ENCODE measurements at places on chromosomes 11 and 22.

DNA sequence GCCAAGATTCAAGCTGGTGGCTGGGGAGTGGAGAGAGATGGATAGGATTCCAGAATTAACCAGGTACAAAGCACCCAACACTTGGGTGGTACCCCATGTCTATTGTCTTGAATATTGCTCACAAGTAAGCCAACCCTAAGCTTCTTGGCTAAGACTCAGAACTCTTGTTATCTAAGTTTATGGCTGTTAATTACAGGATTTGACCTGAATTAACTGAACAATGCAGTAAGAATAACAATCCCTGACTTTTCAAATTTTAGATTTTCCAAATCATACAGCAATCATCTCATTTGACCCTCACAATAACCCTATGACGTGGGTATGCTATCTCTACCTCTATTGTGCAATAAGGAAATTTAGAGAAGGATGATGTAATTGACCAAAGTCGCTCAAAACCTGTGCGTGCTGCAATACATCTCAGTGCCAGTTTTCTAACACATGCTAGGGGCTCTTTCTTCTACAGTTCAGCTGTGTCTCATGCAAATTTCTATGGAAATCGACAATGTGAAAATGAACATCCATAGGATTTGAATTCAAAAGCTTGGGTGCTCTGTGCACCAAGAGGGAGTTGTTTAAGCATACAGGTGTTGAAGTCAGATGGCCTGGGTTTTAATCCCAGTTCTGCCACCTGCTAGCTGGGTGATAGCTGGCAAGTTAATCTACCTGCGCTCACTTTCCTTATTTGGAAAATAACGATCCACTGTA, 40.1 kb upstream of the APLNR start:
- no peak for DNase-seq

DNA sequence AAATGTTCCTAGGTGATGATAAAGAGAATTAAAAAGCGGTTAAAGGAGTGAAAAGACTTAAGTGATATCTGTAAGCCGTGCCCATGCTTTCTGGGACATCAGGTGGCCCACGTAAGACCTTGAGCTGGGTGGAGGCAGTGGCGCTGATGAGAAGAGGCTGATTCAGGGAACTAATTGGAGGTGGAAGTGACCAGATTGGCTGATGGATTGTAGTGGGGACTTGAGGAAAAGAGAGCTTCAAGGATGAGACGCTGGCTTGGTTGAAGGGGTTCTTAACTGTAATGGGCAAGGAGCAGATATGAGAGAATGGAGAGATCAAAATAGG, 69.1 kb upstream of the EP300 start:
- DNase-seq = no peak

DNA sequence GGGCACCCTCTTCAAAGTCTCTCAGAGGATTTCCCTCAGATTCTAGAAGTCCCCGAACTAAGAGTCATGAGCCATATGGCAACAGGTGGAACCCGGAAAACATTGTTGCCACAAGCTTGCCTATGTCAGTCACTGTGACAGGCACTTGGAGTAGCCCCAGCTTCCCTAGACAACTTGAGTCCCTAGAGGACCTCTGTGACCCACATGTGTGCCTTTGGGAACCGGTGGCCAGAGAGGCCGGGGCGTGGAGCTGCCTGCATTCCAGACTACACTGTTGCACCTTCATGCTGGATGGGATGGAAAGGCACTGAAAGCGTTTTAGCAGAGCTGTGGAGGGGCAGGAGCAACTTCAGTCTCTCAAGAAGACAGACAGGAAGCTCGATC, 12.1 kb downstream of the SLC37A2 start:
- DNase-seq = no peak

GRCh38 chr22:40156001-40156516, 21.7 kb upstream of the TNRC6B start:
- no peak for DNase-seq

GRCh38 chr11:116590844-116591570, 181.8 kb downstream of the BUD13 start:
- DNase-seq = no peak

GRCh38 chr22:30435674-30436126, 10.1 kb downstream of the MTFP1 start:
- DNase-seq = peak; percentile 23

DNA sequence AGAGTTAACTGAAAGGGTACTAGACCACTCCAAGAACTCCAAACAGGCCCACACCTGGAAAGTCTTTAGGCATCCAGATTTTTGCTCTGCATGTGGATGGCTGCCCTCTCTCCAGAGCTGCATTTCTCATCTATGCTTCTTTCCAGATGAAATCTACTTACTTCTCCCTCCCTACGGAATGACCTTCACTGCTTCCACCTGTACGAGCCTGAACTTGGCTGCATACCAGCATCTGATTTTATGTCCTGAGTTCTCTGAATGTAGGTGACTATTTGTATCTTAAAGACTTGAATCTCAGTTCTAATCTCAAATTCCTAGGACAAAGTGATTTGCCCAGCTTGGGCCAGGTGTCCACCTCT, 13.3 kb downstream of the CELF1 start:
- no peak for DNase-seq

GRCh38 chr11:62556108-62556874, 9.7 kb upstream of the AHNAK start:
- no peak for DNase-seq

DNA sequence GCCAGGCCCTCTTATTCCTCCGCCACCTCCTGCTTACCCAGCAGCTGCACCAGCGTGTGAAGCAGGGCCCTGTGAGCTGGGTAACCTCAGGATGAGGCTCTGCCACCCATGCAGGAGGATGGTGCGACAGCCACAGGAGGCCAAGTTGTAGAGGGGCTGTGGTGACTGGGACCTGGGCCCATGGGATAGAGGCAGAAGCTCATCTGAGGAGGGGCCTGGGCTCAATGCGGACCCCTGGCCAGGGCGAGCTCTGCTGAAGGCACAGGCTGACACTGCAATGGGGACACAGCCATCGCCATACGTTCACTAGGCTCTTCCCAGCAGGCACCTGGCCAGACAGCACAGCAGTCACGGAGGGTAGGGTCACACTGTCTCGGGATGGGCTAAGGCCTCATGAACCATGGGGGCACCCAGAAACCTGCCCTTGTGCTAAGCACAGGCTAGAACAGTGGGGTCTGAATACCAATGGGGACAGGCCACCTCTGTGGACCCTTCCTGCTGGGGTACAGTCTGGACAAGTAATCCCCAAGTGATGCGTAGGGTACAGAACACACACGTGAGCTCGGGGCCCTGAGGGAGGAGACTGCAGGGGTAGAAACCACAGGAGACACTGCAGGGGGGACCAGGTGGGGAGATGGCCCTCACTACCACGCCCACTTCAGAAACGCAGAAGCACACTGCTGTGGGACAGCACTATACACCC, 35.3 kb downstream of the GNB1L start:
- DNase-seq = no peak

DNA sequence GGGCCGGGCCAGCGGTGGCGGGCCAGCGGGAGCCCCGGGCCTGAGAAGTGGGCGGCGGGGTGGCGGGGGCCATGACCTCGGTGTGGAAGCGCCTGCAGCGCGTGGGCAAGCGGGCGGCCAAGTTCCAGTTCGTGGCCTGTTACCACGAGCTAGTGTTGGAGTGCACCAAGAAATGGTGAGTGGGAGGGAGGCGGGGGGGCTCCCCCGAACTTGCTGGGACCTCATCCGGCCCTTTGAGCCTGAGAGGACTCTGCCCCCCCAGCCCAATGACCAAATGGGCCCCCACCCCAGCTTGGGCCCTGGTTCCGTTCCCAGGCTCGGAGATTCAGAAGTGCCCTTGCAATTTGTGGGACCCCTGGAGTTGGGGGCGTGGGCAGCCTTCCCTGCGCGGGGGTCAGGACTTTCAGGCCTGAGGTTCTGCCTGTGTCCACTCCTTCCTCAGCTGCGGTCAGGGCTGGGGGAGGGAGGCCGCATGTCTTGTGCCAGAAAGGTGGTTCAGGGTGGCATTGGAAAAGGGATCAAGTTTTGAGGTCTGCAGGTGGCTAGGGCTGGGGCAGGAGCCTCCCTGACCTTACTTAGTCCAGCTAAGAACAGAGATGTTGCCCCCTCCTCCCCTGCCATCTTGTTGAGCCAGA, 496 bp downstream of the EHBP1L1 start:
- no peak for DNase-seq

- DNase-seq = no peak
Observed at GRCh38 chr22:21837248-21837979, 30.0 kb downstream of the MAPK1 start.

- DNase-seq = no peak
Observed at GRCh38 chr11:118339281-118339961, 3.1 kb downstream of the CD3D start.

DNA sequence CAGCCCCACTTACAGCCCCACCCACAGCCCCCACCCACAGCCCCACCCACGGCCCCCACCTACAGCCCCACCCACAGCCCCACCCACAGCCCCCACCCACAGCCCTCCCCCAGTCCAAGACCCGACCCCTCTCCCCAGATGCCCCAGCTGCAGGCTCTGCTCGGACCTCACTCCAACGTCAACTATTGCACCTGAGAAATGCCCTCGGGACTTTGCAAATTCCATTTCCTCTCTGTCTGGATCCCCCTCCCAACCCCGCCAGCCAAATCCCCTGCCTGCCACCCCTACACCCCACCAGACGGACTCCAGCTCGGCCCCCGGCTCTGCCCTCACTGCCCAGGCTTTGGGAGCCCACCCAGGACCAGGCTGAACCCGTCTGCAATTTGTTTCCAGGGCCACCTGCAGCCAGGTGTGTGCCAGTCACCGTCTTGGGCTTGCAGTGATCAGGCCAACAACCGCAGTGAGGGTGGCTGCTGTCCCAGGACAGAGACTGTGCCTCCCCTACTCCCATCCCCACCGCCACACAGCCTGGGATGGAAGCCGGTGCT, 662.8 kb downstream of the BRD1 start:
- no peak for DNase-seq

- DNase-seq = no peak
Observed at GRCh38 chr11:45289369-45289768, 3.2 kb upstream of the SYT13 start.

- DNase-seq = no peak
Observed at GRCh38 chr22:19663286-19663815, 51.0 kb upstream of the SEPTIN5 start.

DNA sequence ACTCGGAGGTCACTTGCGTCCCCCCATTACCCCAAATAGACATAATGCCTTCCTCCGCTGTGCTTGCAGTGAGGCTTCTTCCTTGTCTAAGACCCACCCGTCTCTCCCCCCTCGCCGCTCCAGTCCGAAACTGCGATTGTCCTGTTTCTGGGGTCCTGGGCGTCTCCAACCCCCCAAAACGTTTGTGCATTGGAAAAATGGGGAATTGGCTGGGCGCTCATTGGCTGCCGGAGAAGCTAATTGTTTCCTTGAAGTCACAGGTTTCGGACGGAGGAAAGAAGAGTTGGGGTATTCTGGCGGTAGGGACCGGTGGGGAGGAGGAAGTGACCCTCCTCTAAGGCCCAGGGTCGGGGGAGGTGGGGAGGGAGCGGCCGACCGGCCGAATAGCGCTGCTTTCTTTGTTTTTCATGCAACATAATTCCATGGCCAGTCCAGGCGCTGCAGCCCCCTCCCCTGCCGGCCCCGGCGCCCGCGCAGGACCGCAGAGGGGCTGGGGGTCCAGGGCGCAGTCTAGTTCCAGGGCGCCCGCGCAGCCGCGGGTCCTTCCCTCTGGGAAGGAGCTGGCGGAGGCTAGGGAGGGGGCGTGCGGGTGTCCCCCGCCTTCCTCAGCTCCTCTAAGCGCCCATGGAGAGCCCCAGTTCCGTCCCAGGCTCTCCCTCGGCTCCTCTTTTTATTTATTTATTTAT, 12.7 kb upstream of the CPT1A start:
- no peak for DNase-seq

GRCh38 chr11:113447621-113448315, 27.4 kb downstream of the DRD2 start:
- no peak for DNase-seq

- no peak for DNase-seq
Observed at GRCh38 chr22:36726007-36726380, 22.4 kb upstream of the CACNG2 start.

GRCh38 chr22:44555046-44555445, 57.0 kb upstream of the RTL6 start:
- DNase-seq = no peak

GRCh38 chr11:19251577-19251976, 10.8 kb upstream of the E2F8 start:
- no peak for DNase-seq

GRCh38 chr11:13717331-13717730, 48.9 kb downstream of the FAR1 start:
- no peak for DNase-seq

GRCh38 chr11:4102711-4103110, 8.1 kb downstream of the RRM1 start:
- DNase-seq = no peak

GRCh38 chr11:119320776-119321524, 4.0 kb upstream of the MCAM start:
- peak; percentile 46 for DNase-seq

GRCh38 chr22:50169774-50170341, 673 bp upstream of the PANX2 start:
- no peak for DNase-seq

DNA sequence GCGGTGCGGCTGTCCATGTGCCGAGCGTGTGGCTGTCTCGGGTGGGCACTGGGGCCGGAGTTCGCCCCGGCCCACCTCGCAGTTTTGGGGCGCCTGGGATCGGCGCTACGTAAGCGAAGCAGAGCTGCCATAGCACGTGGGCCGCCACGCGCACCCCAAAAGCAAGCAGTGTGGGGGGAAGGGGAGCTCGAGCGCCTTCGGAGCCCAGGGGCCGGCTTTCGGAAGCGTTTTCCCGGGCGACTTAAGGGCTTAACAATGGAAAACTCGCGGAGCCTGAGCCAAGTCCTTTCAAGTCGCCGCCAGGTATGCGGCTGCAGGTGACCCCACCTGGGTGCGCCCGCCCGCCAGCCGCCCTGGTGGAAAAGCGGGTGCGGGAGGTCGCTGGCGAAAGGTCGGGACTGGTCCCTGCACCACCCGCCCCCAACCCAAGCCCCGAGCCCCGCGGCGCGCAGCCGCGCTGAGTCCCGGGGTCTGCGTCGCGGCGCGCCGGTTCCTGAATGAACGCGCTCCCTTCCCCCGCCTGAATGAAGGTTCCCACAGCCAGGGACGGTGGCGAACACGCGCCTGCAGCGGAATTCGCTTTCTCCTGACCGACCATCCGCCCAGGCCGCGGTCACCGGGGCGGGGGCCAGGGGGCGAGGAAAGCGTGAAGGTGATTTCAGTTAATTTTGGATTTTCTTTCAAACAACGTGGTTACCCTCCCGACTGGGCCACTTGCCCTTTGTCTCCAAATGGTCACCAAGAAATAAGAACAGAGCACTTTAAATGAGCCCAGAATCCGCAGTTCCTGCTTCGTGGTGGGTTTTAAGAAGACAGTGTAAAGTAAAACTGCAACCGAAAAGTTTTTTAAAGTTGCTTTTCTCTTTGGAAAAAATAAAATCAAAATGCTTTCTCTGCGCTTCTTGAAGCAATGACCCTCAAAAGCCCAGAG, 2.8 kb upstream of the CCND1 start:
- no peak for DNase-seq

- no peak for DNase-seq
Observed at GRCh38 chr11:69541001-69541285, 59.5 kb downstream of the LINC01488 start.

GRCh38 chr11:115845872-115846271, 341.7 kb upstream of the CADM1 start:
- no peak for DNase-seq

All from GM18507 (cell line).